ENCODE measurements at places on chromosomes 11 and 22.
A peak's percentile ranks its signal among the peaks of the same experiment; 100 is the strongest.

DNA sequence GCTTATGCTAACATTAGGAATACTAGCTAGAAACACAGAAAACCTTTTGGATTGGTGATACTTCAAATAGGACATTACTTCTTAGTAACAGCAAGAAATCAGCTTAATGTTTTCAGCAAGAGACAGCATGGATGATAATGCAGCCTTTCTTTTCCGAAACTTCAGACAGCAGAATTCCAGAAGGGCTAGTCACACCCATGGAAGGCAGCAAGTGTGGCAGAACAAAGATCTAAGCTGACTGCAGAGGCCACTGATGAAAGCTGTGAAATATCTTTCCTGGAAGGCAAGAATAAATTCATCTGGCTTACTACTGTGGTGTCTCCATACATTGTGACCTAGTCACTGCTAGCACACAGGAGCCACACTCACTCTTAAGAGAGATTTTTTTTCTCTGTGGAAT, 100.3 kb downstream of the CCDC83 start:
- peak; percentile 41 for DNase-seq

- no peak for DNase-seq
These were observed 385.7 kb downstream of the SOX6 start for GRCh38 chr11:15970506-15971214.

DNA sequence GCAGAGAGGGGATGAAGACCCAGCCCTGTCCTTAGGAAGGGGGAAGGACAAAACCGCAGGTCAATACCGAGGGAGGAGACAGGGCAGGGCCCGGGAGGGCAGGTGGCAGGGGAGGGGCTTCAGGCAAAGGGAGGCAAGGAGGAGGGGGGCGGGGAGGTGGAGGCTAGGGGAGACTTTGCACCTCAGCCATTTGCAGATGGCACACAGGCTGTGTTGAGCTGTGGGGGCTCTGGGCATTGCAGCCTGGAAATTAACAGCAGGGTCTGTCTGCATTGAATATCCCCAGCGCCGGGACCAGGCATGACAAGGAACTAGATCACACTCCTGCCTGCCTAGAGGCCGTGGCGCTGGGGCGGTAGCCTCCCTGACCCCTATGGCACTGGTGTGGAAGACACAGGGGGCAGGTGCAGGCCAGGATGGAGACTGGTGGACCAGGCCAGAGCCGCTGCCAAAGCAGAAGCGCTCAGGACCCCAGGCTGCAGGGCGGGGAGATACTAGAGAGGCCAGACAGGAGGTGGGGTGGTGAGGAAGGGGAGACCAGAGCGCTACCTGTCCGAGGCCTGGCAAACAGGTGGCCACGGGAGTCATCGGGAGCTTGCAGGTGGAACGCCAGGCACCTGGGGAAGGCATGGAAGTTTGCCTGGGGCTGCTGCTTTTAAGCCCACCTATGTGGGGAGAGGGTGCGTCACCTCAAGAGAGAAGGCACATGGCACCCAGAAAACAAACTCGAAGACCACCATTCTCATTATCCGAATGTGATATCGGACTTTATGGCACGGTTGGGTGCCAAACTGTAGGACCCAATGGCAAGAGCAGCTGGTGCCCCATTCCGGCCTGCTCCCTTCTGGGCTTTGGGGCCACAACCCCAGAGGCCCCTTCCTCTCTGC, 11.5 kb downstream of the CBX6 start:
- DNase-seq, result no peak

GRCh38 chr11:120168108-120168959, 30.4 kb upstream of the TRIM29 start:
- DNase-seq, result no peak

DNA sequence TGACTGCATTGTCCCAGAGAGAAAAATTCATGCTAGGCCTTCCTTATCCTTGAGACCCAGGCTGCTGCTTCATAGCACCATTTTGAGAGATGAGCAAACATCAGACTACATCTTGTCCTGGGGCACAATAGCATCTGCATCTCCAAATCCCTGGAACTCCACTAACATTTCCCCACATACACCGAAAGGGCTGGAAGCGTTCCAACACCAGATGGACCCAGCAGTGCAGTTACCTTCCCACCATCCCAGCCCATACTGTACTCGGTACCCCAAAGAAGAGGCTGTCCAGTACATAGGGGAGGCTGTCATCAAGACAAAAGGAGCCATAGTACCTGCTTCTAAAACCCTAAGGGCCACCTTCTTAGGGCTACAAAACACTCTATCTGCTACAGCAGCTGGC, 547.2 kb upstream of the CHORDC1 start:
- DNase-seq, result no peak

GRCh38 chr11:124638500-124638899, 15.8 kb downstream of the TBRG1 start:
- DNase-seq, result no peak

DNA sequence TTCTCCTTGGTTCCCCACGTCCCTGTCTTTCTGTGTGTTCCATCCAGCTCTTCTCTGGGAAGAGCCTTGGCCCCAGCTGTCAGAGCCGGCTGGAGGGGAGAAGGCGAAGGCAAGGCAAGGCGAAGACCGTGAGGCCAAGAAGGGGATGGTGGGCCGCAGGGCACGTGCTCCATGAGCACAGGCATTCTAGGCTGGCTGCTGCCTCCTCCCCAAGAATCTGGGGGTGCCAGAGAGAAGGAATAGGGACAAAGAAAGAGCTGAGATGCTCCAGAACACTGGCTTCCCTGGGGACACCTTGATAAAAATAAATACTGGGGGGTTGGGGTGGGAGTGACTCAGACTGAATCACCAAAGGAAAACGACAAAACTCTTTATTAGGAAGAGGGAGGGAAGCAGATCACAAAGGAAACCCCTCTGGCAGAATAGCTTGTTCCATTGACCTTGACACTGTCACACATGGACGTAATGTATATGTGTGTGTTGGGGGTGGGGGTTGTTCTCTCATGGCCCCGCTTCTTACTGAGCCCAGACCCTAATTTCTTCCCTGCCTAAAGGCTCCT, 52.5 kb downstream of the NECTIN1 start:
- peak; percentile 65 for DNase-seq

DNA sequence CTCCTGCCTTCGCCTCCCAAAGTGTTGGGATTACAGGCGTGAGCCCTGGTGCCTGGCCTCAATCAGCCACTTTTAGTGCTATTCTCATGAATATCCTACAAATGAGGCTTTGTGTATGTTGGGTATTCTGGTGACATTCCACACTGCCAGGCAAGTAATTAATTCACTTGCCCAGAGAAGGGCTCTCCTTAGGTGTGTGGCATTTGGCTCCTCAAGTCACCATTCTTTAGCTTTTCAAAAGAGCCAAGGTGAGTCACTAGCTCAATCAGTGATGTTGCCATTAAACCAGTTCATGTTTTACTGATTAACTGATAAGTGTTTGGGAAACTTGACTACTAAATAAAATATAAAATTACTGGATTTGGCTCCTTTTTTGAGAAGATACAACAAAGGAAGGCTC, 52.2 kb downstream of the SLC25A17 start:
- no peak for DNase-seq

DNA sequence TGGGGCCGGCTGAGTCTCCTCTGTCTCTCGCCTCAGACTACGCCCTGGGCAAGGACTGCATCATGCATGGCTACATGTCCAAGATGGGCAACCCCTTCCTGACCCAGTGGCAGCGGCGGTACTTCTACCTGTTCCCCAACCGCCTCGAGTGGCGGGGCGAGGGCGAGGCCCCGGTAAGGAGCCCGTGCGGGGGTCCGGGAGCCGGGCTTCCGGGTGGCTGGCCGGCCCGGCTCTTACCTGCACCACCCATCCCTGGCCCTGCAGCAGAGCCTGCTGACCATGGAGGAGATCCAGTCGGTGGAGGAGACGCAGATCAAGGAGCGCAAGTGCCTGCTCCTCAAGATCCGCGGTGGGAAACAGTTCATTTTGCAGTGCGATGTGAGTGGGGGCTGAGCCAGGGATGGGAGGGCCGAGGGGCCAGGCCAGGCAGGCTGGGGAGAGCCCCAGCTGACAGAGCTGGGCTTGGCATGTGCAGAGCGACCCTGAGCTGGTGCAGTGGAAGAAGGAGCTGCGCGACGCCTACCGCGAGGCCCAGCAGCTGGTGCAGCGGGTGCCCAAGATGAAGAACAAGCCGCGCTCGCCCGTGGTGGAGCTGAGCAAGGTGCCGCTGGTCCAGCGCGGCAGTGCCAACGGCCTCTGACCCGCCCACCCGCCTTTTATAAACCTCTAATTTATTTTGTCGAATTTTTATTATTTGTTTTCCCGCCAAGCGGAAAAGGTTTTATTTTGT, 4.1 kb upstream of the ANKRD13D start:
- DNase-seq, result no peak

Data from ELR (cell line).